NCI-H1092 (cell line): ENCODE measurements at places on chromosomes 3 and 15.

DNA sequence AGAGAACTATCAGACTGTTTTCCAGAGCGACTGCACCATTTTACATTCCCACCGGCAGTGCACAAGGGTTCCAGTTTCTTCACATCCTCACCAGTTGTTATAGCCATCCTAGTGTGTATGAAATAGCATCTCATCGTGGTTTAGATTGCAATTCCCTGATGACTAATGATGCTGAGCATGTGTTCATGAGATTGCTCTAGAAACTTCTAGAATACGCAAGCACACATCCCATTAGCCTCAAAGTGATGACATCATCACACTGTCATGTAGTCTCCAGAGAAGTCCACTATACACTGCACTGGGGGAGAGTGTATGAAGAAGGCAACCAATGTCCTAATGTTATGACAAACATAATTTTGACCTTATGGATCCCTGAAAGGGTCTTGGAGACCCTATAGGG, 30.1 kb downstream of the FBLN2 start:
- DNase-seq = no peak

- DNase-seq = peak; percentile 16
These were observed 64.9 kb upstream of the POLG start for GRCh38 chr15:89399238-89400115.

DNA sequence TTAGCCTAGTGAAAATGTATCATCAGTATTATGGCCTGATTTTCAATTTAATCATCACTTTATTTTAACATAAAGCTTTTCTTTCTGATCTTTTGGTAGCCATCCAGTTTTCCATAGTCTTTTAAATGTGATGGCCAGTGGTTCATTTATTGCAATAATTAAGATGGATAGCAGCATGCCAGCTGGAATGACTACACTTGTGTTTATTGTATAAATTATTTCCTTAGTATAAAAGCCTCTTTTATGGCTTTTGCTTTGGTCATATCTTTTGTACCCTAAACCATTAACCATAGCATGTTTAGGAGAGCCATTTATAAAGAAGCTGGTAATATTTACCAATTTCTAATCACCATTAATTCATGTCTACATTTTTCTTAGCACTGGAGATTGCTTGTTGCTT, 31.7 kb downstream of the ALCAM start:
- DNase-seq = peak; percentile 36

- no peak for DNase-seq
These were observed 11.1 kb upstream of the LACTB start for GRCh38 chr15:63110428-63111026.

DNA sequence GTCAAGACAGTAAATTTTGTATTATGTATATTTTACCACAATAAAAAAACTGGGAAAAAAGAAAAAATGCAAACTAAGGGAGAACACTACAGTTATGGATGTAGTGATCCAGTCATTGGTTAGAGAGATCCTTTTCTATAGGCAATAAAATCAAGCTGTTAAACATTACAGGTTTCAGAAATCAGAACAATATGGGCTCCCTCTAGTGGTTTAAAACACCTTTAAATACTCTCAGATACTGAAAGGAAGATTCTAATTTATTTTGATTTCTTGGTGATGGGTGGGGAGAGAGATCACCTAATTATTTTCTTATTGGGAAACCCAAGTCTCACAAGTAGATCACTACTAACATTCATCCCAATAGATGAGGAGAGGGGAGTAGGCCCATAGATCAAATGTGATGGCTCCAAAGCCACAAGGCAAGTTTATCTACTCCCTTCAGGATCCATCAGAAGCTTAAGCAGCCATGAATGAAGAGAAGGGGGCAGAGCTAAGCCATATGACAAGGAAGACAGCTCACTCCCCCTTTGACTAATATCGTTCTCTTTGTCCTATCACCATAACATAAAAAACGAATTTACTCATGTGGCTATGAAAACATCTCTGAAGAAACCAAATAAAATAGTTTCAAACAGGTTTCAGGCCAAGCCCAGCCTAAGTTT, 118.6 kb downstream of the ANO10 start:
- DNase-seq = no peak

GRCh38 chr3:107285197-107285596, 92.0 kb upstream of the CCDC54 start:
- no peak for DNase-seq

GRCh38 chr3:14147066-14147435, 22.2 kb downstream of the TMEM43 start:
- no peak for DNase-seq

- no peak for DNase-seq
These were observed 35.0 kb upstream of the VGLL3 start for GRCh38 chr3:87025661-87026645.

- DNase-seq = no peak
These were observed 85.5 kb upstream of the CDV3 start for GRCh38 chr3:133487920-133488540.

GRCh38 chr15:36449662-36450145, 129.7 kb upstream of the CDIN1 start:
- no peak for DNase-seq

DNA sequence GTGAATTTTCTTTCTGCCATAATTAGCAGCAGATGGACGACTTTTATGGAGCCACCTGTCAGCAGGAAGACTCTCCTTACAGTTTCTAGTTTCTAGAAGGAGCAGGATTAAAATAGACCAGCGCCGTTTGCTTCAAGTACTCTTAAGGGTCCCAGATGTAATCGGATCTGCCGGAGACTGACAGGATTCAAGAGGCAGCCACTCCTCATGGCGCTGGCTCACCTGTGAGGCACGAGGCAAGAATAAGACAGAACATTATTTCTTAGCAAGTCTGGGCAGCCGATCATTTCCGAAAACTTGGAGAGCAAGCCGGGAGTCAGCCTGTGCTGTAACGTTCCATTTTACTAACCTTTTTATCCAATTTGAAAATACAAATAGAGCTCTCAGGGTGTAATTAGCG, 410.4 kb upstream of the RORA start:
- DNase-seq = no peak

- DNase-seq = no peak
These were observed 789.2 kb upstream of the NR2F2 start for GRCh38 chr15:95541301-95541700.

GRCh38 chr3:170910542-170910941, 2.1 kb upstream of the EIF5A2 start:
- DNase-seq = no peak

DNA sequence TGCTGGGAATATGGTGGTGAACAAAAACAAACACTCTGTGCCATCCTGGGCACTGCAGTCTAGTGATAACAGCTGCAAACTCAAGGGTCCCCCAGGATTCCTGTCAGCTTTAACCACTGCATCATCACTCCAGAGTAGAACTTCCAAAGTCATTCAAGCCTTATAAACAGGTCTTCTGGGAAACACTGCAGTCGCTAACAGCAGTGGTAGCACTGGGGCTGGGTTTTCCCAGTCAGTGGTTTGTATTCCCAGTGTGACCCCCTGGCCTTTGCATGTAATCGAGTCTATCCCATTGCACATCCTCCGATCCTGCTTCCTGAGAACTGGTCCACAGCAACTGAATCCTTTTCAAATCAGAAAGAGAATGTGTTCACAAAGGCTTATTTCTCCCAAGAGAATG, 623.5 kb downstream of the EDEM1 start:
- no peak for DNase-seq

DNA sequence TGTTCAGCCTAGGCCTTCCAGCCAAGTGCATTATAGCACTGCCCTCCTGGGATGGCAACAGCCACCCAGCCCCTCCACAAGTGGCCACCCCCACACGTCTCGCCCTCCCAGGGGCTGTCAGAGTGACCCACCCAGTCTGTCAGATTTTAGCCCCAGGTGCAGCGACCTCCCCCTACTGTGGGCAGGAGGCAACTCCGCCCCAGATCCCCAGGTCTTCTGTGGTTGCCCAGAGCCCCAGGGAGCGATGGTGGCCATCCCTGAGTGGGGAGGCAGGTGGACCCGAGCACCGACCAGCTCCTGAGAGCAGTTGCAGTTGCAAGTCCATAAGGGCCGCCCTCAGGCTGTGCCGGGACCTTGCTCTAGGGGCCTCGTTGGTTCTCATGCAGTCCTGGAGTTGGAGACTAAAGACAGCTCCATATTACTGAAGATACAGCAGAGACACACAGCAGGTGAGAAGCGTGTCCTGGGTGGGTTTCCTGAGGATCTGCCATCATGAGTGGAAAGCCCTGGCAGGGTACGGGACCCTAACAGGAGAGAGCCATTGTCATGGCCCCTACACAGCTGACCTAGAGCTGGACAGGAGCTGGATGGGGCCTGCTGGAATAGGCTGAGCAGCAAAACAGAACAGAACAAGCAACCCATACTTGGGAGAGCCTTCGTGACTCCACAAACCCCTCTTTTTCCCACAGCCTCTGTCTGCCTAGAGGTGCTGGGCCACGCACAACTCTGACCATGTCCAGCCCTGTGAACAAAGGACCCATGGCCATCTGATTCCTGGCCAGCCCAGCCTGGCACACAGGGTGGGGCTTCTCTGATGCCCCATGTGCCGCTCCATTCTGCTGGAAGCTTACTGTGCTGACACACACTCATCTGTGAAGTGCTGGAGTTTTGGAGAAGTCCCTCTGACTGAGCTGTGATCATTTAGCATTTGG, 110.3 kb upstream of the ALDH1A3 start:
- DNase-seq = no peak

DNA sequence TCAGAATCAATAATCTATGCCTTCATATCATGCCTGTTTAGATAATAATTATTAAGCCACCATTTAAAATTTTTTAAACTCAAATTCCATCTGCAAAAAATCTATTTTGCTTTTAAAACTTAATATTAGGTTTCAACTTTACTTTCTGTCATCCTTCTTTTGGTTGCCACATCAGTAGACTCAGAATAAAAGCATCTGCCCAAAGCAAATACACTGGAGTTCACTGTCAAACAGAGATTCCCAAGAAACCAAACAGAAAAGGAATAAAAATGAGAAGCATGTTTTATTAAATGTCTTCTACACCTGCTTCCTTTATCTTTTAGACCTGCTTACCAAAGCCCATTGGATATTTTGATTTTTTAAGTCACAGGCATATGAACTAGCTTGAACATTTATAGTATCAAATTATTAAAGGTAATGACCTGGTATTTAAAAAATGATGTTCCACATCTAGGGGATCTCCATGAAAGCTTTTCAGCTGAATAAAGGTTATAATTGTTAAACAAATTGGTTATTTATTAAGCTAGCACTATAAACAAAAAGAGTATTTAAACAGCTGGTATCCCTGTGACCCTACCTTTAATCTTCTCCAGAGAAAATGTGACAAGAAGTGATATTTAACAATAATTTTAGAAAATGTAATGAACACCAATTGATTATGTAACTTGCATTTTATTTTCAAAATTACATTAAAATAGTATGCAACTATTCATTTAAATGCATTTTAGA, 62.5 kb downstream of the ALCAM start:
- no peak for DNase-seq

DNA sequence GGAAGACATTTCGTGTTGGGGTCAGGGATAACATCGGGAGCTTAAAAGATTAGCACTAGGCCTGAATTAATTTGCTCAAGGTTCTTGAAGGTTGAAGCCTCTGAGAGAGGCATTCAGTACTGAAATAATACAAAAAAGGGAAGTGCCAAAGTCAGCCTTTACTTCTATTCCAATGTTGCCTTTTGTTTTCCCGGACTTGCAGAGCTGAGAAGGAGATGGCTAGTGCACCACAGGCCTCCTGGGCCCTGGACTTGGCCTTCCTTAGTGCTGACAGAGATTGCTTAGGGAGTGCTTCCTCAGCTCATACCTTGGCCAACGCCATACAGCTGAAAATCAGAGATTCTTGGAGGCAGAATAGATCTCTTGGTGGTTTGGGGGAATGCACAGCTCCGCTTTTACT, 333.6 kb upstream of the TBL1XR1 start:
- DNase-seq = no peak

GRCh38 chr3:188683032-188683521, 488.7 kb upstream of the TPRG1 start:
- no peak for DNase-seq

- DNase-seq = peak; percentile 2
These were observed 859 bp downstream of the RORA start for GRCh38 chr15:61227950-61228936.

- DNase-seq = peak; percentile 10
These were observed 60.5 kb downstream of the THBS1 start for GRCh38 chr15:39641191-39641889.

DNA sequence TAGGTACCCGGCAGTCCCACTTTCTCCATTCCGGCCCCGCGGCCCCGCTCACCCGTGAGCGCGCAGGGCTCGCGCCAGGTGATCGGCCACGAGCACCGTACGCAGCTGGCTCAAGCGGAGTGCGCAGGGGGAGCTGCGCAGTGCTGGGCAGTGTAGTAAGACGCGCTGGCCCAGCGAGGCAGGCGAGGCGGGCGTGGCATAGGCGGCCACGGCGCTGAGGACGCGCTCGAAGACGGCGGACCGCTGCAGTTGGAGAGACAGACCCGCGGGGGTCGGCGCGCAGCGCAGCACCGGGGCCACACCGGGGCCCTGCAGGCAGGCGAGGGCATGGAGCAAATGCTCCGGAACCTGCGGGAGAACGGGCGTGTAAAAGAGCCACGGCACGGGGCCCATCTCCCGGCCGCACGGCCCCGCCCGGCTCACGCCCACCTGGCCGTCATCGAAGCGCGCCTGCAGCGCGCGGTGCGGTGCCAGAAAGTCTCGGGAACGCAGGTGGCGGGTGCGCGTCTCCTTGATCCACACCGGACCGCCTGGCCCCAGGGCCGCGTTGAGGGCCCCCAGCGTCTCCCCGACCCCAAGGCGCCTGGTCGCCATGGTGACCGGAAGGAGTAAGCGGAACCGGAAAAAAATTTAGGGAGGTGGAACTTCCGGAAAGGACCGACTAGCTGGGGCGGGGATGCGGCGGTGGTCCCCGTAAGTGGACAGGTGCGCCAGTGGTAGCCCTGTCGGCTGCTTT, at the start of gene DALRD3:
Gene DALRD3, minus strand, starts transcription at position 610 of the 736 bp plus-strand sequence. Its CDS starts 16 bp downstream, at position 594.
- peak; percentile 59 for DNase-seq

DNA sequence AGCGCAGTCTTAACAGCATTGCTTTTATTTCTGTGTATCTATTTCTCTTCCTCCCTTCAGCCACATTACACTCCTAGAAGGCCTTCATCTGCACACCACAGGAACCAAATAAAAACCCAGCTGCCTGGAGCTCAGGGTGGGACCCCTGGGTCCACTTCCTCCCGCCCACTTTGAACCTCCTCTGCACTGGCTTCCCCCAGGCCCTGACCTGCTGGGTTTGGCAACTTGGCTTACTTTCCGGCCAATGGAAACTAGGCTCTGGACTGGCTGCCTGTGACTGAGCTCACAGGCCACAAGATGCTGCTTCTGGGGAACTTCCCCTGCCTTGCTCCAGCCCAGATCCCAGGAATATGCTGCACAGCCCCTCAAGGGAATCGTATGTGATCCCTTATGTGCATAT, 89.8 kb downstream of the SEMA5B start:
- no peak for DNase-seq

DNA sequence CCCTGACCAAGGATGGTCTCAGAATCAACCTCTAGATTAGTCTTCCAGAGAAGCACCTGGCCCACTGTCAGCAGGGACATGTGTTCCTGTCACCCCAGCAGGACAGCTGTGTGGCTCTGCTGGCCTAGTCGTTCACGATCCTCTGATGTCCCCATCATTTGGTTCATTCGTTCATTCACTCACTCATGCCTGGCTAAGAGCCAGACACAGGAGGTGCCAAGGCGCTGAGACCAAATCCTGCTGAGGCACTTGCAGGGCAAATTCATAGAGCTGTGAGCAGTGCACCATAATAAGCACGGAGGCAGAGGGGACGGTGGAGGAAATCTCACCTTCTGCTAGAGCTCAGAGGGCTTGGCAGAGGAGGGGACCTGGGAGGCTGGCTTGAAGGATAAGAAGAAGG, 49.9 kb upstream of the FGD5 start:
- no peak for DNase-seq

GRCh38 chr3:89340408-89340807, 233.0 kb downstream of the EPHA3 start:
- DNase-seq = no peak

- no peak for DNase-seq
These were observed 47.5 kb downstream of the ACAP2 start for GRCh38 chr3:195395208-195395816.
